ENCODE measurements at places on chromosomes 11 and 22.

GRCh38 chr11:65576867-65577755, 1.3 kb downstream of the EHBP1L1 start:
- DNase-seq: peak; percentile 72

- no peak for DNase-seq
Observed at GRCh38 chr11:2470495-2470894, 25.7 kb downstream of the KCNQ1 start.

- DNase-seq: no peak
Observed at GRCh38 chr11:95404370-95404769, 173.4 kb upstream of the SESN3 start.

GRCh38 chr11:85755701-85756100, 55.2 kb downstream of the SYTL2 start:
- DNase-seq: no peak

- DNase-seq: no peak
Observed at GRCh38 chr22:24584871-24585411, 7.9 kb downstream of the LRRC75B start.

GRCh38 chr11:47415949-47416472, 7.6 kb downstream of the SLC39A13 start:
- DNase-seq: peak; percentile 82

GRCh38 chr11:92941676-92942571, 27.5 kb upstream of the MTNR1B start:
- DNase-seq: peak; percentile 13

GRCh38 chr11:12185106-12185690, 74.8 kb downstream of the MICAL2 start:
- no peak for DNase-seq

- DNase-seq: no peak
Observed at GRCh38 chr11:121613724-121614123, 161.0 kb upstream of the SORL1-AS1 start.

GRCh38 chr11:119087123-119087522, 2.4 kb downstream of the HMBS start:
- DNase-seq: no peak

DNA sequence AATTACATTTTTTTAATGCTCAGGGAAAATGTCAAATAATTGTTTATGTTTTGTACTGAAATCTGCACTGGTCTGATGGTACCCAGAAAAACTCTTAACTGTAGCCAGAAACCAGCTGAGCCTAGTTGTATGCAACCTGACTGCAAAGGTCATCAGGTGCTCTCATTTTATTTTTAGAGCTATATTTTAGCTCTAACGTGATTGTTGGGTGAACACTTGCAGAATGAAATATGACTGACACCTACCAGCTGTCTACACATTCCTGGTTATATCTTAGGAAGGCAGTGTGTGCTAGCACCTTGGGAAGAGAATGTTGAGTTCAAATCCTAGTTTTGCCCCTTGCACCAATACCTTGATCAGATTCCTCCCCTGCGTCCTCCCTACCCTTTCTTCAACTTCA, 23.6 kb downstream of the PTPRJ start:
- no peak for DNase-seq

- peak; percentile 8 for DNase-seq
Observed at GRCh38 chr11:2210366-2211112, 38.9 kb upstream of the TH start.

DNA sequence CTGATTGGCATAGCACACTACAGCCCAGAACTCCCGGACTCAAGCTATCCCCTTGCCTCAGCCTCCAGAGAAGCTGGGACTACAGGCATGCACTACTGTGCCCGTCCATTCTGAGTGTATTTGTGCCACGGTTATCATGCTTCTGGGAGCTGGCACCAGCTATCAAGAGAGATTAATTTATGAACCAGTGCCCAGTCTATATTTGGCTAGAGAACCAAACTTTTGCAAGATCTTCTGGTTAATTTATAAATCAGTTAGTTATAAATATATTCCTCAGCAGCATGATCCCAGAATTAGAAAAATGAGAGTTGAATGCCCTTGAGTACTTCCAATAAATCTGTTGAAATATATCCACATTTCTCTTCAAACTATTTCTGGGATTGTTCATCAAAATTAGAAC, 67.5 kb upstream of the OR5AN1 start:
- no peak for DNase-seq

- no peak for DNase-seq
Observed at GRCh38 chr11:120195601-120196320, 15.1 kb upstream of the OAF start.

Data from adrenal gland (tissue), 19 donors.